Stimulated activated CD8-positive, alpha-beta memory T cell treated with anti-CD3 and anti-CD28 coated beads, Interleukin-4, amount 100 ng/mL, for 4 hours (primary cell): ENCODE measurements at places on chromosomes 7 and 10.

DNA sequence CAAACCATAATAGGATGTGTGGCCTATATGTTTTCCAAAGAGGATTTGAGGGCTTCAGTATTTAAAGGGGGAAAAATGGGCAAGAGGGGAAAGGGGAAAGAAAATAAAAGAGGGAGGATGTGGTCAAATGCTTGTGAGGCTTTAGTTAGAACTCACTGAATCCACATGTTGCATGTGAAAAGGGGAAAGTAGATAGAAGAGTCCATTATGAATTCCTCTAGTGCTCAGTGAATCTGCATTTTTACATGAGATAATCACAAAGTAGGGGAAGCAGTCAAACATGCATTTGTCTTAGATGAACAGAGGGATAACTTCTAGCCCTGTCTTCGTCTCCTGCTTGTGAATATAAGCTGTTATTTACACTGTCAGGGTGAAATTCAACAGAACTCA lies 24.6 kb upstream of the AKAP9 start:
- DNase-seq, result no peak

DNA sequence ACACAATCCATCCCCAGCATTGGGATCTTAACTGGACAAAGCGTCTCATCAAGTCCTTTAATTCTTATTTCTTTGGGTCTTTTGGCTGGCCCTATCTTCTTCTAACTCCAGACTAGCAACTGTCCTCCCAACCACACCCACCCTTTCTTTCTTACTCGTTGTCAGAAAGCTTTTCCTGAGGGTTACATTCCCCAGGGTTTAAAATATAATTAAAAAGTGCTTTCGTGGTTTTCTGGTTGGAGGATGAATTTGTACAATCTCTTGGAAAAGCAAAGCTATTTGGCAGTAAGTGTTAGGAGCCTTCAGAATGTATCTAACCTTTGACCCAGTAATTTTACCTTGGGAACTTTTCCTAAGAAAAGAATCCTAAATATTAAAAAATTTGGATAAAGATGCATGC lies 10.4 kb upstream of the ITGB8 start:
- no peak for DNase-seq

- no peak for DNase-seq
Measured at GRCh38 chr10:88041243-88042159, 178.1 kb downstream of the PTEN start.

DNA sequence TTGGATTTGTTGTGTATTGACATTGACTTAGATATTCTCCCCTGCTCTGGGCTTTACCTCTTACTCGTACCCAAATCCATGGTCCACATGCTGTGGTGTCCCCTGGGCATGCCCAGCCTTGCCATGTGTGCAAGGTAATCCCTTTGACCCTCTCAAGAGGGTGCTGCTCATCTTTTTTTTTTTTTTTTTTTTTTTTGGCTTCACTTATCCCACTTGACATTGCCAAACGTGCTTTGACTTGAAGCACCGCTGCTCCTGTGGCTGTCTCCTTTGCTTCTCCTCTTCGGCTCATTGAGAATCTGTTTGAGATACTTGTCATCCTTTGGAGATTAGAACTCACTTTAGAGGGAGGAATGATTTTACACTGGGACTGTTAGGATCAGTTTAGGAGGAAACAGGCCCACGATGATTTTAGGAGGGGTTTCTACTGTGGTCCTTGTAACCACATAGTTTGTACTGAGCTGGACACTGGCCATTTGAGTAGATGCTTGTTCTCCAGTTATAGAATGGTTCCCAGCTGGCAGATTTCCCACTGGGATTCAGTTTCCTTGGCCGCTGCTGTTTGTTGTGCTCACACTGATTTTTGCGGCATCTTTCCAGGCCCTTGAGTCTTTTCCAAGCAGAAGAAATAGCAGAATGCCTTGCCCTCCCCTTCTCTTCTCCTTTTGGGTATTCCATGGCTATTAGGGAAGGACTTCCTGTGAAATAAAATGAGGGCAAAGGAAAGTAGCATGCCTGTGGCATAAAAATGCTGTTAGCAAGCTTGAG lies 184.8 kb downstream of the AUTS2 start:
- no peak for DNase-seq

DNA sequence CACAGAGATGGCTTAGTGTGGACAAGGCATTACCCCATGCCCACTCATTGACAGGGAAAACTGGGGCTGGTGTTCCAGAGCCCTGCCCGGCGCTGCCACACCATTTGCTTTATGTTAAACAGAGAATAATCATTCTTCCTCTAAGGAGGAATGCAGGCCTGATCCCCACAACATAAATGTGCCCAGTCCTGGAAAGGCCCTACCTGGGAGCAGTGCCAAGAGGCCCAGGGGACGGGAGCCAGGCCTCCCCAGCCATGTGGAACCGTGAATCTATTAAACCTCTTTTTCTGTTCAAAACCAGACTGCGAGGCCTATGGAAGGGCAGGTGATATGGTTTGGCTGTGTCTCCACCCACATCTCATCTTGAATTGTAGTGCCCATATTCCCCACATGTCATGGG lies 264.1 kb downstream of the GRID1 start:
- DNase-seq, result no peak

- DNase-seq, result no peak
Measured at GRCh38 chr10:97278491-97278989, 13.9 kb downstream of the ARHGAP19 start.

DNA sequence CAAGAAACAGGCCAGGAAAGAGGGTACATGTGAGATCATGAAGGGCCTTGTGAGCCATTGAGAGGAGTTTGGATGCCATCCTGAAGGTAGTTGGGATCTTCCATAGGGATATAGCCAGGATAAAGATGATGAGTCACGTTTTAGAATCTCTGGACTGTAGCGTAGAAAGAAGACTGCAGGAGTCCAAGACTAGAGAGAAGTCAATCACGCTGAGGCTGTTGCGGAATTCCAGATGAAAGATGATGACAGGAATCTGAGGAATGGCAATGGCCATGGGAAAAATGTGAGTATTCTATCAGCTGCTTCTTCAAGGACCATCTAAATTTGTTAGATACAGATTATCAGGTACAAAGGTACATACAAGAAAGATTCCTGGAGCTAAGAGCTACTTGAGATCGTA lies 711.3 kb downstream of the GRM8 start:
- no peak for DNase-seq

DNA sequence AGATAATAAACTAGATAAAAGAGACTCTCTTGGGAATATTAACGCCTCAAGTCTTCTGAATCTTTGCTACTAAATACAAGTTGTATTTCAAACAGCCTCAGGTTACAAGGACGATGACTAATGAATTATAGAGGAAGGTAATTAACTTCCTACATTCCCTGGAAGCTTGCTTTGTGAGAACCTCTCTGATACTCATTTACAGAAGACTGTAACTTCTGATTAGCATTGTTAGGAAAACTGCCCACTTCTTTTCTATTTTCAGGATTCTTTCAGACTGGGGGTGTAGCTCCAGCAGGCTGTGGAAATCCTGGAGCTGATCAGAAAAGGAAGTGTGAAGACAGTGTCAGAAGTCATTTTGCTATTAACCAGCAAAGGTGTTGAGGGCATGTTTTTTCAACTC lies 316.7 kb upstream of the NPSR1 start:
- no peak for DNase-seq

DNA sequence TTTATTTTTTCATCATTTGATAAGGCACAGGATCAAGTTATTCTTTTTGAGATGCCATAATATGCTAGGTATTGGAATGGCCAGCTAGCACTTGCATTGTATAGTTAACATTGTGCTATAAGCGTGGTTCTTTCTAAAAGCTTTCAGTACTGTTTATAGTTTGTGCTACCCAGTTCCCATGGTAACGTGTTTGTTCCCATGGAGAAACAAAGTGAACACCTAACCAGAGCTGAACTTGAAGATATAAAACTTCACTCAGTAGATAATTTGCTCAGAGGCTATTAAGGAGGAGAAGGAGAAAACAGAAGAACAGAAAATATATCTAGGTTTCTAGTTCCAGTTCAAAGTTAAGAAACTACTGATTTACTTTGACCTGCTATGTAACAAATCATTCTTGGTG lies 23.6 kb upstream of the ITGB8 start:
- DNase-seq, result no peak

DNA sequence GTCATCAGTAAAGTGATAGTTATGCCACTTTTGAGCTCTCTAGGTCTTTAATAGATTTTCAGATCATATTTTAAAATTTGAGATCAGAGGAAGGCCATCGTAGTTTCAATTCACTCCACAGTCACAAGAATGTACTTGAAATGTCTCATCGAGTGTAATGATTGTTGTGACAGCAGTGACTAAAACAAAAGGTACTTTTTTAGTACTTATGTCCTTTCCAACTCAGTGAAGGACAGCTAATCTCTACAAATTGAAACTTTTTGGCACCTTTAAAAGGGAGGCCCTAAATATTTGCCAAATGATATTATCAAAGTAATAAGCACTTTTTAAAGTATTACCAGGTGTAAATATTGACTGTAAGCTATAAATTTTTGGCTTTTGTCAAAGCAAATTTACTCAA lies 702.9 kb upstream of the GRM3 start:
- no peak for DNase-seq

GRCh38 chr10:22278441-22278782 lies 37.8 kb upstream of the COMMD3 start:
- DNase-seq, result no peak

DNA sequence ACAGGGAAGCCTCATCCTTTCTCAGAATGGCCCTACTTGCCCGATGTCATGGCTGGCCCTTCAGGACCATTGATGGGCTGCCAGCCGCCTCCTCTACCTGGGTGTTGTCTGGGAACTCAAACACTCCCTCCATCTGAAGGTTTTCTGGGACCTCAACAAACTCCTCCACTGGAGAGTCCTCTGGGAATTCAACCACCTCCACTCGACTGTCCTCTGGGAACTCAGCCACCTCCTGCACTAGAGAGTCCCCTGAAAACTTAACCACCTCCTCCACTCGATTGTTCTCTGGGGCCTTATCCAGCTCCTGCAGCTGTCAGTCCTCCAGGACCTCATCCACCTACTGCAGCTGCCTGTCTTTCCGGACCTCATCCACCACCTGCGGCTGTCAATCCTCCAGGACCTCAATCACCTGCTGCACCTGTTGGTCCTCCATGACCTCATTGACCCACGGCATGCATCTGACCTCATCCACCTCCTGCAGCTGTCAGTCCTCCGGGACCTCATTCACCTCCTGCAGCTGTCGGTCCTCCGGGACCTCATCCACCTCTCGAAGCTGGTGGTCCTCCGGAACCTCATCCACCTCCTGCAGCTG lies 37.1 kb downstream of the MAT1A start:
- no peak for DNase-seq

DNA sequence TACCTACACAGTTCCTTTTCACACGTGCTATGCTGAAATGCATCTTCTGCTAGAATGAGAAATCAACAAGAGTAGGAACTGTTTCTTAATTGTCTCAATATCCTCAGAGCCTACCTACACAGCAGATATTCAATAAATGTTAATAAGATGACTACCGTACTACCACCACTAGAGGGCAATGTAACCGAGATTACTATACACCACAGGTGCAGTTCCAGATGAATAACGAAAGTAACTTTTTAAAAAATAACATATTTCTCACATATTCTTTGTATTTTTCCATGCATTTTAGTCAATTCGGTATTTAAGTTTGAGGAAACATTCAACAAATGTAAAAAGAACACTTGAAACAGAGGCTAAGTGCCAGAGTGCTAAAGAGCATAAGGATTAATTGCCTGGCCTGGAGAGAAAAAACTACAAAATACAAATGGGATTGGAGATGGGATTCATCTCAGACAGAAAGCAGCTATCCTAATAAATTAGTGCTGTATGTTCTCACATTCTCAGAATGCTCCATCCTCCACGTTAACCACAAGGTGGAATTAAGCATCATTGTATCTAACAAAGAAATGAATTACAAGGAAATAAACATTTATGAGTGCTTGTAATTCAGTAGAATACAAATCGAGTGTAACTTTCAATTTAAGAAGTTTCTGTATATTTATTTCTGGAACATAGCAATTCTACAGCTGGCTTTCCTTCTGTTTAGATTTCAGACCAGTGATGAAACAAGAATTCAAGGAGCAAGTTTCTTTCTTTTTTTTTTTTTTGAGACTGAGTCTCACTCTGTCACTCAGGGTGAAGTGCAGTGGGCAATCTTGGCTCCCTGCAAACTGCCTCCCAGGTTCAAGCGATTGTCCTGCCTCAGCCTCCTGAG lies 20.3 kb upstream of the HECTD2 start:
- DNase-seq, result no peak

- DNase-seq, result no peak
Measured at GRCh38 chr7:70743531-70744325, 388.2 kb upstream of the GALNT17 start.

DNA sequence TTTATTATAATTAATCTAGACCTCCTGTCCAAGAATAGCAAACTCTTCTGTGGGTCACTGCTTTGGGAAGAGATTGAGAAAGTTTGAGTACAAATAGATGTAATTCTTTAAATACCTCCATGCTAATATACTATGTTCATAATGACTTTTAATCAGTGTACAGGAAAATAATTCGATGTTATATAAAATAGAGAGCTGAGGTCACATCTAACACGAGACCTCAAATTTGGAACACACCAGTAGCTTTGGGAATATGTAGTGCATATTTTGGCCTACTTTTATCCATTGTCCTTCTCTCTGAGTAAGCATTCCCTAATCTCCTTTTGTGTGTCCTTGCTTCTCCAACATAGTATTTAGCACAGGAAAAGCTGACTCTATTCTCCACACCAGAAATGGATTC lies 27.3 kb upstream of the CABCOCO1 start:
- no peak for DNase-seq

DNA sequence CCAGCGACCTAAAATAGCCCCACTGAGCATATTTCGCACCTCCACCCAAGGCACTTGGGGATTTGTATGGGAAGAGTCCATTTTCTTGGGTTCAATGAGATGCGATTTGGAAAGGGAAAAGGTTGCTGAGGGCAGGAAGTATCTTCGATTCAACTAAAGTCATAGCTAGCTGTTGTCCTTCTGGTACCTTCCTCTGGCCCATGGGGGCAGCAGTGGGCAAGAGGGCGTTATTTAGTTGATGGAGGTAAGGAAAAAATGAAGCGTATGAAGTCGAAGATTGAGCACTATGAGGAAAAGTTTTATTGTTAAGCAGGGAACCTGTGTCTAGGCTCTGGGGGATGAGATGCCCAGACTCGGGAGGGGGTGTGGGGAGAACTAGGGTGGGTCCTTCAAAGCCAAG lies 135.4 kb downstream of the EVX1 start:
- no peak for DNase-seq

- no peak for DNase-seq
Measured at GRCh38 chr7:104035351-104035750, 45.9 kb upstream of the RELN start.
